CD4-positive, alpha-beta memory T cell (primary cell): ENCODE measurements at places on chromosomes 13 and 19. TPM values are rescaled to one million over a fixed set of nuclear protein-coding genes. Genes with fewer than 3 reads are reported as not detected.
A peak's percentile ranks its signal among the peaks of the same experiment; 100 is the strongest.

- H3K4me1 ChIP-seq, result no peaks in the 10 kb centered on the region
- H3K36me3 ChIP-seq, result no peaks in the 10 kb centered on the region
- H3K27ac ChIP-seq, result no peak overlapping the region
- no peak for DNase-seq
- H3K4me3 ChIP-seq, result no peak overlapping the region
Measured at GRCh38 chr13:46983881-46984280, 87.0 kb upstream of the HTR2A start.

DNA sequence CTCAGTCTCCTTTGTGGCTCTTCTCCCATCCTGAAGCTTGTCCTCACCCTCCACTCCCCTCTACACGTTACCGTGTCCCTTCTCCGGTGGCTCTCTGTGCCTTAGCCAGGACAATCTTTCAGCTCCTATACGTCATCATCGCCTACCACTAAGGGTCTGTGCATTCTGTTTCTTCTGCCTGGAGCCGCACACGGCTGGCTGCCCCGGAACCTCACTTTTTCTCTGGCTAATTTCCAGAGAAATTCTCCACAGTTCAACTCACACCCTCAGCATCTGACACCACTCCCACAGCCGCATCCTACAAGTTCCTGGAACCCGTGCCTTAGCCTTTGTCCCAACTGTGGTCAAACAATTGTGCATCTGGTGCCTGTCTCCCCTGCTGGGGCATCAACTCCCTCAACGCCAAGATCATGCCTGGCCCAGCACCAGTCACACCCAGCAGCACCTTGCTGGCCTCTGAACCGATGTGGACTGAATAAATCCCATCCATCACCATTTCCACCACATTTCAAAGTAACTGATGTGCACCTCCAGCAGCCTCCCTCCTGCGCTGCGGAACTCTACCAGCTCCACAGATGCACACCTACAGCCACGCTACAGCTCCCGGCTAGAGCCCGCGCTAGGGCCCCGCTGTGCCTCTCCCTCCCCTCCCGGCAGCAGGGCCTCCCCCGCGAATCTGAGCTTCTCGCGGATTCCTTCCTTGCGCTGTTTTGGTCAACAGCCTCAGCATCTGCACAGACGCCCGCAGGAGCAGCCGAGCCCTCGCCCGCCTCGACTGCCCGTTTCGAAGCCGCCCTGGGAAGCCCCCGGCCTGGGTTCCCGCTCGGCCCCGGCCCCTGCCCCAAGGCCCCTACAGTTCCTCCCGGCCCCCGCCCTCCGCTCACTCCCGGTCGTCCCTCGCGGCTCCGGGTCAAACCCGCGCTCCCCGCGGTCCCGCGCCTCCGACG is 689 bp downstream of the DCUN1D2 start:
- H3K36me3 ChIP-seq, result no peaks in the 10 kb centered on the region
- peak; percentile 34 for DNase-seq
- no peaks in the 10 kb centered on the region for H3K27me3 ChIP-seq
- H3K27ac ChIP-seq, result peak overlapping the region; percentile 57
- peaks cover 40% of the 10 kb centered on the region for H3K4me1 ChIP-seq

- H3K4me3 ChIP-seq, result no peak overlapping the region
- no peaks in the 10 kb centered on the region for H3K36me3 ChIP-seq
- peaks cover 27% of the 10 kb centered on the region for H3K27me3 ChIP-seq
Measured at GRCh38 chr13:112064222-112064621, 2.7 kb upstream of the SOX1 start.

GRCh38 chr19:14366529-14366928 is 14.7 kb upstream of the ADGRE5 start:
- H3K4me3 ChIP-seq, result peak overlapping the region; percentile 54
- peak; percentile 93 for DNase-seq
- no peaks in the 10 kb centered on the region for H3K27me3 ChIP-seq
- H3K4me1 ChIP-seq, result peaks cover 92% of the 10 kb centered on the region
- peak overlapping the region; percentile 100 for H3K27ac ChIP-seq
- H3K36me3 ChIP-seq, result no peaks in the 10 kb centered on the region

DNA sequence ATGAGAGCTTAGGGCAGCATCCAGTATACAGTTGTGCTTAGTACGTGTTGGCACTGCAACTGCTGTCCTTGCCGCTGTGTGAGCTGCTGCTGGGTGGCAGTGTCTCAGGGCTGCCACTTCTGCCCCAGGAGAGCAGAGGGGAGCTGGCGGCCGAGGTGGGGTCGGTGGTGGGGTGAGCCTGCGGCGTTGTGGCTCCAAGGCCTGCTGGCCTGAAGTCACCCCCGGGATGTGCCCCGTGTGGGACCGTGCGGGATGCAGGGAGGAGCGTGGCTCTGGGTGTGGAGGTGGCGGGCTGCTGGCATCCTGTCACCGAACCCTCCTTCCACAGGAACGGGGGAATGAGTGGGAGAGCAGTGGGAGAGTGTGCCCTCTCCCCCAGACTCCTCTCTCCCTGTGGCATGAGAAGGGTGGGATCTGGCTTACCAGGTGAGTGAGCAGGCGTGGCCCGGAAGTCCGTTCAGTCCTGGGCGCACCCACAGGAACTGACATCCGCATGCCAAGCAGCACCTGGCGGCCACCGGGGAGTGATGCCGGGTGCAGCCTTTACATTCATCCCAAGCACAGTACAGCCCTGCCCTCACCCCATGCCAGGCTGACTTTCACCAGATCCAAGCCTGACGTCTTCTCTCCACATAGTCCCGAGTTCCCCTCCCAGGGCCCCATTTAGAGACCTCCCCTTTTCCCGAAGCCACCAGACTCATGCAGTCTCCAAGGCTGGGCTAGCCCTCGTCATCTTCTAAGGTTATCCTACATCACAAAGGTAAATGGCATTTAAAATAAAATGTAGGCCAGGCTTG is 26.6 kb downstream of the MCF2L start:
- DNase-seq, result no peak
- no peaks in the 10 kb centered on the region for H3K36me3 ChIP-seq
- no peaks in the 10 kb centered on the region for H3K4me1 ChIP-seq
- no peak overlapping the region for H3K27ac ChIP-seq
- no peak overlapping the region for H3K4me3 ChIP-seq
- H3K27me3 ChIP-seq, result no peaks in the 10 kb centered on the region

GRCh38 chr13:96851856-96852445 is 142.3 kb downstream of the OXGR1 start:
- no peaks in the 10 kb centered on the region for H3K36me3 ChIP-seq
- no peak for DNase-seq
- no peak overlapping the region for H3K27ac ChIP-seq
- H3K4me3 ChIP-seq, result no peak overlapping the region

- H3K36me3 ChIP-seq, result no peaks in the 10 kb centered on the region
- no peak overlapping the region for H3K4me3 ChIP-seq
- no peaks in the 10 kb centered on the region for H3K4me1 ChIP-seq
- no peaks in the 10 kb centered on the region for H3K27me3 ChIP-seq
Measured at GRCh38 chr13:58126496-58126895, 495.0 kb downstream of the PCDH17 start.

DNA sequence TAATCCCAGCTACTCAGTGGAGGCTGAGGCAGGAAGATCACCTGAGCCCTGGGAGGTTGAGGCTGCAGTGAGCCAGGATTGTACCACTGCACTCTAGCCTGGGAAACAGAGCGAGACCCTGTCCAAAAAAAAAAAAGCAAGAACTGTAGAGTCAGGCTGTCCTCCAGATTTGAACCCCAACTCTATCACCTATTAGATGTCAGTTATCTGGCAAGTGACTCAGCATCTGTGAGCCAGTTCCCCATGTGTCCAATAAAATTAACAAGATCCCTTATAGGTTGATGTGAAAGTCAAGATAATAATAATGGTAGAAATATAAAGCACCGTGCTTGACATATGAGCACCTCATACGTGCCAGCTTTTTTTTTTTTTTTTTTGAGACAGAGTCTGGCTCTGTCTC is 22.0 kb downstream of the GP6 start:
- no peaks in the 10 kb centered on the region for H3K36me3 ChIP-seq
- no peak overlapping the region for H3K4me3 ChIP-seq
- no peaks in the 10 kb centered on the region for H3K27me3 ChIP-seq
- no peak for DNase-seq

DNA sequence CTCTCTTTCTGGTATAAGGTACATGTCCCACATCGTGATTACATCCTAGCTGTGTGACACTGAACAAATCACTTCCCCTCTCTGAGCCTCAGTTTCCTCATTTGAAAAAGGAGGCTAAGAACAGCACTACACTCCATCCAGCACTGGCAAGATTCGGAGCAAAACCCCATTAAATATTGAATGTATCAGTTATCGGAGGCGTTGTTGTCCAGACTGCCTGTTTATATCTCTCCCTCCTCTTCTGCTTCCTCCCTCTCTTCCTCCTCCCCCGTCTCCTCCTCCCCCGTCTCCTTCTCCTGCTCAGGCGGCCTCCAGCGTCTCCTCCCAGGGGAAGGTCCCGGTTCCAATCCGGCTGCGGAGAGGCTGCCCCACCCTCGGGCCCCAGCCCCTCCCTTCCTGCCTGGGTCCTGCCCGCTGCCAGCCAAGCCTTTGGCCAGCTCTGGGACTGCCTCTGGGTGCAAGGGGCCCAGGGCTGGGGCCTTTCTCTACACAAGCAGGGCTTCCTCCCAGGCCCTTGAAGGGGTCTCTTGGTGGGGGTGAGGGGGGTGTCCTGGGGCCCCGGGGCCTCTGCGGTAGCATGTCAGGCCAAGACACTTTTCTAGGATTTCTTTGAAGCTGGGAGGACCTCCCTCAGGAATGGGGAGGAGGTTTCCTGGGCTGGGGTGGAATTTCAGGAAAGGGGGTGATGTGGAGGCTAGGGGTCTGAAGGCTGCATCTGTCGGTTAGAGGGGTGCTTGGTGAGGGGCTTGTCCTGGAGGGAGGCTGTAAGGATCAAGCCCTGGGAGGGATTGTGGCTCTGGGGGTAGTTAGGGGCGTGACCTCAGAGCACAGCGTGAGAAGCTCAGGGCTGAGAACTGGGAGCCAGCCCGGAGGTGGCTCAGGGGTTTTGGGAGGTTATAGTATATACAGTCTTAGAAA is 1.9 kb downstream of the RRAS start:
- no peak overlapping the region for H3K27ac ChIP-seq
- no peaks in the 10 kb centered on the region for H3K36me3 ChIP-seq
- no peaks in the 10 kb centered on the region for H3K27me3 ChIP-seq
- no peak for DNase-seq
- no peak overlapping the region for H3K4me3 ChIP-seq
- peaks cover 40% of the 10 kb centered on the region for H3K4me1 ChIP-seq

DNA sequence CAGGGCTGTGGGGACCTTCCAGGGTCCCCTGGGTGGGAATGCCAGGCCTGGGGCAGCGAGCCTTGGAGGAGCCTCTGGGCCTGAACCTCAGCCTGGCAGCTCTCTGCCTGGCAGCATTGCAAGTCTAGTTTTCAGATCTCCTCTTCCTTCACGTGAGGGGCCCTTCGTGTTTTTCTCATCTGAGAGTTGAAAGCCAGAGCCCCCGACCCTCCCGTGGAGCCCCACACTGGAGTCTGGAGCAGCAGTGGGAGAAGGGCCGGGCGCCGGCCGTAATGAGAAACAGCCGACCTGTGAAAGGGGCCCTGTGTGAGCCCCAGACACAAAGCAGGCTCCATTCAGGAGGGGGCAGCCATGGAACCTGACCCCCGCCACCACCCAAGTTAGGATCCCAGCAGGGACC is 19.3 kb downstream of the TMED1 start:
- peaks cover 28% of the 10 kb centered on the region for H3K36me3 ChIP-seq
- no peak overlapping the region for H3K4me3 ChIP-seq
- no peaks in the 10 kb centered on the region for H3K27me3 ChIP-seq
- DNase-seq, result no peak
- H3K4me1 ChIP-seq, result no peaks in the 10 kb centered on the region

DNA sequence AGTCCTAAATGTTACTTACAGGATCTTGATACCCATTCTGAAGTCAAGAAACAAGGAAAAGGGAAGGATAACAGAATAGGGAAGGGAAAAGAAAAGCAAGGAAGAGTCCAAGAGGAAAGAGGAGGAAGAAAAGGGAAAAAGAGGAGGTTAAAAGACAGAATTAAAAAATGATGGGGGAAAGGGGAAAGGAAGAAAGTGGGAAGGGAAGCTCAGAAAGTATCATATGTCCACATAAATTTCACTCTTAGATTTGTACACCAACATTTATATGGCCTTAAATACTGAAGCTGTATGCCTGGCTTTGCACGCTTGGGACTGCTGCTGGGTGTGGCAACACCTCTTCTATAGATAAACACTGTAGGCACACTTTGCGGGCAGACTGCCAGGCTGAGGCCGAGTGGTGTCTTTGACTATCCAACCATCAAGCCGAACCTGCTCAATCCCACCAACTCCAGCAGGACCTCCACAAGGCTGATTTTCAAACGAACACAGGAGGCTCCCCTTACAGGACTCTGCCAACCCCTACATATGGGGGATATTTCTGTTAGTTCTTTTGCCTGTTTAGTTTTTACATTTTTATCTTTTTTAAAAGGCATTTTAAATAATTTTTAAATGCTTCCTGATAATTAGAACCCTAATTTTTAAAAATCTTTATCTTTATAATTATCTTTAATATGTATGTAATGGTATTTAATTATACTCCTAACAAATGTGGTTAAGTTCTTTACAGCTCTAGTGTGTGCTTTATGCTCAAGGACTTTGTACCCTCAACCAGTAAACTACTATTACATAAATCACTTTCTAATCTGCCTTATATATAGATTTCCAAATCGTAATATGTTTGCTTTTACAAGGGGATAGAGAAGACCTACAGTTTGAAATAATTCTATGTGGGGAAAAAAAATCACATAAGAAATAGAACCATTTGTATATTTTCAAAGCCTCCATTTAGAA is 154.2 kb downstream of the DIAPH3 start:
- no peak for DNase-seq
- H3K4me3 ChIP-seq, result no peak overlapping the region
- H3K36me3 ChIP-seq, result no peaks in the 10 kb centered on the region
- no peak overlapping the region for H3K27ac ChIP-seq

DNA sequence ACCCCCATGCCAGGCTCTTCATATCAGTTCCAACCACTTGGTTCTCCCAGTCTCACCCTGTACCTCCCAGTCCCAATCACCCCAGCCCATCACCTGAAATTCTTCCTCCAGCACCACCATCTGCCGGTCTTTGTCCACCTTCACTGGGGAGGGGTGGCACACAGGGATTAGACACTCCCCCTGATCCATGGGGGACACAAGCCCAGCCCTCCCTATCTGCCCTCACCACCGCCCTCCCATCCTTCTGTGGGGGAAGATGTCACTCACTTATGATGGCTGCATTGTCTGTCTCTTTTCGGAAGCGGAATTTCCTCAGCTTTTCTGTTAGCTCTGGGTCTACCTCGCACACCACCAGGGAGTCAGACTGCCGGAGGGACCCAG is 685 bp downstream of the GMFG start:
- H3K36me3 ChIP-seq, result peaks cover 4% of the 10 kb centered on the region
- peak; percentile 30 for DNase-seq
- H3K4me1 ChIP-seq, result peaks cover 74% of the 10 kb centered on the region
- H3K27ac ChIP-seq, result peak overlapping the region; percentile 88
- H3K27me3 ChIP-seq, result no peaks in the 10 kb centered on the region

GRCh38 chr19:5799247-5800241 is 5.3 kb upstream of the NRTN start:
- DNase-seq, result no peak
- no peaks in the 10 kb centered on the region for H3K27me3 ChIP-seq
- H3K4me3 ChIP-seq, result no peak overlapping the region
- peaks cover 19% of the 10 kb centered on the region for H3K4me1 ChIP-seq

Gene ZNF649
- 28.6 TPM for total RNA-seq

Gene MAST1
- not detected for total RNA-seq

Gene FCGBP
- total RNA-seq, result 74.4 TPM

Gene HS6ST3
- total RNA-seq, result not detected
